ENCODE measurements at places on chromosomes 16 and 17.

GRCh38 chr17:49344914-49345313 is 17.1 kb downstream of the ZNF652 start:
- DNase-seq, result no peak

DNA sequence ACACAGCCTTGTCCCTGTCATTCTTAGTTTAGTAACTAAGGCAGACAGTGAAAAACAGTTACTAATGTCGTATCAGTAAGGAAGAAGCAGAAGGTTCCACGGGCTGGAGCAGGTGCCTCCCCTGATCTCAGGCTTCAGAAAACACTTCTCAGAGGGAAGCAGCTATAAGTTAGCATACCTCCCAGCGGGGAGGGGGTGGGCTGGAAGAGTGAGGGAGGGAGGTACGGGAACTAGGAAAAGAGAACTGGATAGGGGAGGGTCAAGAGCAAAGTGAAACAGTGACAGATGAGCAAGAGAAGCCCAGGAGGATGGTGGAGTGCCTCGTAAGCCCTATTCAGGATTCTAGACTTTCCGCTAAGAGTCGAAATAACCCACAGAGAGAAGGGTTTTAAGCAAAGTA is 186.3 kb upstream of the XYLT1 start:
- DNase-seq, result no peak

DNA sequence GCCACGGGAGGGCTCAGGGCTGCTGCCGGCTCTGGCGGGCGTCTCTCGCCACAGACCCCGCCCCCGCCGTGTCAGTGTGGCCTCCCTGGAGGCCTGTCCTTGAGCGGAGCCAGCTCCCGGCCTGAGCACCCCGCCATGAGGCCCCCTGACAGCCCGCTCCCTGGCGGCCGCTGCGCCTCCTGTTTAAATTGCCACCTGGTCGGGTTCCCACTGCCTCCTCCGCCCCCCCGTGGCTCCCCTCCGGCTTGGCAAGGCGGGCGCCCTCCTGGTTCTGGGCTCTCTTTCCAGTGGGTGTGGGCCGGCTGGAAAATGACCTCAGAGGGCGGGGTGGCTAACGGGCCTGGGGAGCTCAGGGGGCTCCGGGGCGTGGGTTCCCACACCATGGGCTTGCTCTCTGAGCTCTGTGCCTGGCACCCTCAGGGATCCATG is 42.1 kb upstream of the SSTR5 start:
- no peak for DNase-seq

- DNase-seq, result no peak
Observed at GRCh38 chr17:60138769-60139437, 10.9 kb upstream of the CA4 start.

DNA sequence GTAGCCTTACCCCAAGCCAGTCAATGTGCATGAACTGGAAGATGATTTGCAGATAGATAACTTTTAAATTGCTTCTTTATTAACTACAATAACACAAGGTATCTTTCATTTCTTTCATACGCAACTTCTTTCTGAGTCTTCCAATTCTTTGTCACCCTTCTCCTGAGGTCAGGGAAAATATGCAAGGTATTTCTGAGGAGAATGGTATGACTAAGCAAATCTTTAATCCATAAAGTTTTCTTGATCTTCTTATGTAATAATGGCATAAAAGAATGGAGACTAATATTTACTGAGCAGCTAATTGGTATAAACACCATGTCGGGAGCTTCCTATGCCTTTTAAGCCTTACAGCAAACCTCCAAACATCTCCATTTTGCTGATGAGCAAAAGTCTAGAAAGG is 438.9 kb downstream of the KCNJ2 start:
- no peak for DNase-seq

- DNase-seq, result no peak
Observed at GRCh38 chr17:58974354-58974753, 132.3 kb downstream of the TRIM37 start.

DNA sequence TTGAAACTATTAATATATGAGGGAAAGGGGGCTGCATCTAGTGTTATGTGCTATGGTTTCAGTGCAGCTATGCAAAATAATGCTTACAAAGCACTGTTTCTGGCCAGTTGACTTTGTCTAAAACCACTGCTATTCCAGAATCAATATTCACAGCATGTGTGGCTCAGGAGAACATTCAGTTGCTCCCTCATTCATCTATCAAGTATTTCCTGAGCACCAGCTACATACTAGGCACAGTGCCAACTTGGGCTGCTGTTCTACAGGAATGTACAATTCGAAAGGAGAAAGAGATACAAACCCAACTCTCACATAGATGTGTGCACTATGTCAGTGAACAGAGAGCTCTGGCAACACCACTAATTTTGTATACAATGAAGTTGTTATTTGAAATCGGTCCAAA is 183.0 kb downstream of the PHKB start:
- DNase-seq, result no peak

GRCh38 chr16:77439106-77439505 is 4.3 kb upstream of the ADAMTS18 start:
- no peak for DNase-seq

DNA sequence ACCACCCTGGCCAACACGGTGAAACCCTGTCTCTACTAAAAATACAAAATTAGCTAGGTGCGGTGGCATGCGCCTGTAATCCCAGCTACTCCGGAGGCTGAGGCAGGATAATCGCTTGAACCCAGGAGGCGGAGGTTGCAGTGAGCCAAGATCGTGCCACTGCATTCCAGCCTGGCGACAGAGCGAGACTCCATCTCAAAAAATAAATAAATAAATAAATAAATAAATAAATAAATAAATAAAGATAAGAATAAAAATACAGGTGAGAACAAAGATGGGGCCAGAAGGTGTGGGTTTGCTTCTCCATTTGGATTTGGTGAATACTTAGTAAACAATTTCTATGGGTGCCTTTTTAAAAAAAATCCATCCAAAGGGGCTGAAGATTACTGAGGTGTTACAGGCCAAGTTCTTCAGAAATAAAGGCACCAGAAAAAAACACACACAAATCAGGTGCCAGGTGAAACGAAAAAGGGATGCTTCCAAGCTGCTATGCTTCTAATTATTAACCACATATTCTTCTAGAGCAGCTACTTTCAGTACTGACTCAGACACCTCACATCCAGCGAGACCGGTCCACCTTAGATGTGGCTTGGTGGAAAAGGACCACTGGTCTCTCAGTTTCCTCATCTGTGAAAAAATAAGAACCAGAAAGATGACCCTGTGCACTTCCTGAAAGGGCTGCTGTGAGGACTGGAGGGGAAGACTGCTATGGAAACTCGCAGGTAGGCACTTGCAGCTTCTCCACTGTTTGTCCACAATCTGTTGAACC is 9.2 kb downstream of the GLYR1 start:
- DNase-seq, result peak; percentile 75

DNA sequence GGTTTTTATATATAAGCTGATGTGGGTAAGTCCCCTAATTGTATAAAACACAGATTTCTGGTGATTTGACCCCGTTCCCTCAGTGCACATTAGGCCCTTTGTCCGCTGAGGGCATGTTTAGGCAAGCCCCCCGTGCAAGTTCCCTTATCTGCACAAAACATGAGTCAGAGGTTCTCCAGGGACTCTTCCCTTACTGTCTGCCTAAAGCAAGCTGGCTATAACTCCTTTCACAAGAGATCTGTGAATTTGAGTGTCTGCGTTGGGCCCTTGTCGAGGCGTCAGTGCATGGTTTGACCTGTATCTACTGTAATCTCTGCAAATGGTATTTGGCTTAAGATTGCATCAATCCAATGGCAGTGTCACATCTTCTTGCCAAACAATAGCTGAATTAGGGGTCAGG is 712.8 kb downstream of the CDH8 start:
- no peak for DNase-seq

DNA sequence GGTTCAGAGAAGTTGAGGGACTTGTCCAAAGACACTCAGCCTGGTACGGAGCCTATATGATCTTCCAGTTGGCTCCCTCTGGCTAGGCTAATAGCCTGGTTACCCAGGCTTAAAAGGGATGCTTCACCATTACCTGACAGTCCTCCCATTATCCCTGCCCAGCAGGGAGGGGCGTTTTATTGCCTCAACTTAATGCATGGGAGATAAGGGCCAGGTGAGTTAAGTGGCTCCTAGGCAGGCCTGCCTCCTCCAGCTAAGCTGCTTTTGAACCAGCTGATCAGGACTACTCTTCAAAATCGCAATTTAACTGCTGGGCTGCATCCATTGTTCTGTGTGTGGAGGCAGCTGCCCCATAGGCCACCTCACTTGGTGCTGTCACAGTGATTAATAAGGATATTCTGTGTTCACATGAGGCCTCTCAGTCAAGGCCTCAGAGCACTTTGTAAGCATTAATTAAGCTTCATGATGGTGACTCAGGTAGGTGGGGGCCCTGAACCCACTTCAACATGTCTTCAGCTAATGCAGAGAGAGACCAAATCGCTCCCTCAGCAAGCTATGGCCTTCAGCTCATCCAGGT is 27.9 kb downstream of the SMPD3 start:
- no peak for DNase-seq

- DNase-seq, result no peak
Observed at GRCh38 chr17:68053231-68054013, 17.9 kb downstream of the KPNA2 start.

- no peak for DNase-seq
Observed at GRCh38 chr17:28347261-28347891, 10.0 kb downstream of the POLDIP2 start.

GRCh38 chr17:32477220-32477619 is 9.6 kb upstream of the CDK5R1 start:
- DNase-seq, result no peak

- DNase-seq, result no peak
Observed at GRCh38 chr17:4679658-4680057, 24.3 kb downstream of the PELP1 start.

- DNase-seq, result no peak
Observed at GRCh38 chr17:64920026-64920418, 744 bp upstream of the LRRC37A3 start.

DNA sequence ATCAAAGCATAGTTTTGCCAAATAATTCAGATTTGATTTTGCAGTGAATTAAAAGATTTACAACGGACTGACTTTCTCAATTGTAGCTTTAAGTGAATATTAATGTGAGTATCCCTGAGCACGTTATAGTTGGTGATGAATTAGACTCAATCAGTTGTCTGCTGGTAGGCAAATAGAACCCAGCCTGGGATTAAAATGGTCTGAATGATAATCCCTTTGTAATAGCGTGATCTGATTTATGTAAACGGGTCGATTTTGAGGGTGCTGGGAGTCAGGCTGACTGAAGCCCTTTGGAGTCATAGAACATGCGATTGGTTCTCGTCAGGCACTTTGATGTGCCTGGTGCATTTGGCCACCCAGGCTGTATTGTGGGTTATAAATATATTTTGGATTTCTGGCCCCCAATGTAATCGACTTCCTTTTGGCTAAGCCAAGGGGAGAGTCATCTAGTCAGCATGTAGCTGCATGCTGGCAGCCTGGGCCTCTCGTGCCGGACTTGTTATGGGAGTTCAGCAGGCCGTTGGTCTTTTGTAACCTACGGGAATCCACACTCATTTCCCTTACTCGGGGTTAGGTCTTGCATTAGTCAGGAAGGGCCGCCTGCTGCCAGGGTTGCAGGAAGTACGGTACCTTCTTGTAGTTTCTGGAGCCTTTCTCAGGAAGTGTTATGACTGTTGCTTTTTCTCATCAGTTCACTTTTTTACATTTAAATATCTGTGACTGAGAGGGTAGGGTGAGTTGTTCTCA is 5.4 kb downstream of the PGS1 start:
- DNase-seq, result no peak

- no peak for DNase-seq
Observed at GRCh38 chr16:56298116-56298515, 106.8 kb downstream of the GNAO1 start.

DNA sequence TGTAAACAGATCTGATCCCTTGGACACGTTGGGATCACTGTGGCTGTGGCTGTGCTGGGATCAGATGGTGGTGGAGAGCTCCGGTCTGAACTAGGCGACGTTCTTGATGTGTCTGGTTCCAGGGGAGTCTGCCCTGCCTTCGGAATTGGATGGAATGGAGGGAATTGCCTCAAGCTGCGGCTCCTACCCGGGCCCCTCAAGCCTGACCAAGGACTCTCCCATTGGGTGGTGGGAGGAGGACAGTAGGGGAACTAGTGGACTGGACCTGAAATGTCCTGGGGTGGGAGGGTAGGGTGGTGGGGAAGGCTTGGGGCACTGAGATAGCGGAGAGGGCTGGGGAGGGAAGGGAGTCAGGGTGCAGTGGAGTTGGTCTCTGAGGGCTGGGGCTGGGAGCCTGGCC is 3.2 kb upstream of the UBALD1 start:
- no peak for DNase-seq

Data from MM.1S (cell line).